Tibial artery (tissue), 4 donors: ENCODE measurements at places on chromosomes 6 and 20.

- H3K36me3 ChIP-seq, result no peaks in the 10 kb centered on the region
- no peak overlapping the region for H3K27ac ChIP-seq
- no peaks in the 10 kb centered on the region for H3K27me3 ChIP-seq
- no peaks in the 10 kb centered on the region for H3K4me1 ChIP-seq
Observed at GRCh38 chr6:107764684-107765460, 59.2 kb downstream of the SCML4 start.

DNA sequence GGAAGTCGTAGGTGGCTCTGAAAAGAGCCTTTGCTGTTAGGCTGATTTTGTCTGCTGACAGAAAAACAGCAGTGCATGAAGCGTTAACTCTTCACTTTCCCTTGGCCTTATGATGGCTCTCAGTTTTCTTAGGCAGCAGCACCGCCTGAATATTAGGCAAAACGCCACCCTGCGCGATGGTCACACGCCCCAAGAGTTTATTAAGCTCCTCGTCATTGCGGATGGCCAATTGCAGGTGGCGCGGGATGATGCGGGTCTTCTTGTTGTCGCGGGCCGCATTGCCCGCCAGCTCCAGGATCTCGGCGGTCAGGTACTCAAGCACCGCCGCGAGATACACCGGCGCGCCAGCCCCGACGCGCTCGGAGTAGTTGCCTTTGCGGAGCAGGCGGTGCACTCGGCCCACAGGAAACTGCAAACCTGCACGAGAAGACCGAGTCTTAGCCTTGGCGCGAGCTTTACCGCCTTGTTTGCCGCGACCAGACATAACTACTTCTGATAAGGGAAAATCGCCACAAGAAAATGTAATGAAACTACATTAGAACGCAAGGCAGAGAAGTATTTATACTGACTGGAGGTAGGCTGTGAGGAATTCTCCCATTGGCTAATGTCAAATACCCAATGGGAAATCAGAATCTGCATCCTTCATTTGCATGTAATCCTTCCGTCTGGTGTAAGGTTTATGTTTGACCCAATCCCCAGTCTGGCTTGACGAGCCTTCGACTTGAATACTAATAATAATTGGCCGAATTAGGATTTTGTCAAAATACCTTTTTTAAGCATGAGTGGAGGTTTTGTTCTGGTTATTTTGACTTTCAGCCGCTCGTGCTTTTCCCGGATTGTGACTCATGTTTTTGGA is 53.9 kb upstream of the HFE start:
- no peaks in the 10 kb centered on the region for H3K27me3 ChIP-seq
- peak overlapping the region; percentile 84 for H3K27ac ChIP-seq
- H3K36me3 ChIP-seq, result no peaks in the 10 kb centered on the region

DNA sequence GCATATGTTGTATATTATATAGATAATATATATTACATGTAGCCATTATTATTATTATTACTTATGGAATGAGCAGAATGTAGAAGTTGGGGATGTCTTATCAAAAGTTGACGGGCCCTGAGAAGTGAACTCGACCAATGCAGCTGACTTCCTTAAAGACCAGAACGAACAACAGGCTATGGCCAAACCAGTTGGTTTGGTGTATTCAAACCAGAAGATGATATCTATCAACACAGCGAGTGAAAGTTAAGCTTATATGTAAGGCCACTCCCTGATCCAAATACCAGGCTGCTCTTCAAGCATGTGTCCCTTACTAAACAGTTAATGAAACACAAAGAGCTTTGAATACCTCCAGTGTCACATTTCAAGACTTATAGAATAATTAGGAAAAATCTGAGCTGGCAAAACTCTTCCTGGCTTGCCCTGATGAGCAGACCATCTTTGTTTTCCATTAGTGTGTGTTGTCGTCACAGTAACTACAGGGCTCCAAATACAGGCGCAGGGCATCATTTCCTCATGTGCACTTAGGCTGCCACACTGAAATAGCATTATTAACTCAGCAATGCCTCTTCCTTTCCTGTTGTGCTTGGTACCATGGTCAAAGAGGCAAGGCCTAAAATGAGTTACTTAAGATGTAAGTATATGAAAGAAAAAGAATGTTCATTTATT is 6.6 kb downstream of the FILIP1 start:
- DNase-seq, result no peak
- peak overlapping the region; percentile 78 for H3K27ac ChIP-seq
- no peak overlapping the region for H3K4me3 ChIP-seq

DNA sequence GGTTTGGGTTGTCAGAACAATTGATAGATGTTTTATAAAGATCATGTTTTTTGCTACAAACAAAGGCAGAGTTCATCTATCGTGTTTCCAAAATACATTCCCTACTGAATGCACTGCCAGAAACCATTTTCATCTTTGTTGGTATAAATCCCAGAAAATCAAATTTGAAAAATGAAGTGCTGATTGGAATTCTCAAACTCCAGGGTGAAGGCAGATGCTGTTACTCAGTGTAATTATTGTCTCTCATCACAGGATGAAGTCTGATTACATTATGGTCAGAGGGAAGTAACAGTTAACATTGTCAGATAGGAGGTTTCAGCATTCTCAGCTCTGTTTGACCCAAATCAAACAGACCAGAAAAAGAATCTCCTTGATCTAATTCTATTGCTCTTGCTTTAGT is 198.4 kb upstream of the KCNK16 start:
- DNase-seq, result no peak
- H3K4me3 ChIP-seq, result no peak overlapping the region
- no peaks in the 10 kb centered on the region for H3K36me3 ChIP-seq
- no peaks in the 10 kb centered on the region for H3K27me3 ChIP-seq

DNA sequence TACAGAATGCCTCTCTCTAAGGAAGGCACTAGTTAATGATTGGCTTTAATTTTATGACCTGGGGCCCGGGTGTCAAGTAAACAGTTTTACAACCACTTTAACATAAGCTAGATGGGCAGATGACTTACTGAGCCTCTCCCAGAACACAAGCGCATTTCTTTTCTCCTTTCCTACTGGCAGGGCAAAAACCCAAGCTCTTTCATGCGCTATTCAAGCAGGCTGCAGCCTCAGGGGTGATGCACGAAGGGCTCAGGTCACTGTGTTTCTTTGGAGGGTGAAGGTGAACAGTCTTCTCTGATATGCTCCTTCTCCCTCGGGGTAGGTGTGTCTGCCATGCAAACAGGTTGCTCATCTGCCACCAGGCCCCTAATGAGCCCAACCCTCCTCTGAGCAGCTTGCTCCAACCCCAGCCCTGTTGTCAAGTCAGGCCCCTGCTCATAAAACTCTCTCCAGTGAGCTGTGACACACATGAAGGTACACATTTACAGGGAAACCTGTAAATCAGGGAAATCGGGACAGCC is 73.5 kb upstream of the CDH4 start:
- no peaks in the 10 kb centered on the region for H3K36me3 ChIP-seq
- H3K4me3 ChIP-seq, result no peak overlapping the region
- no peaks in the 10 kb centered on the region for H3K4me1 ChIP-seq
- H3K27ac ChIP-seq, result no peak overlapping the region
- DNase-seq, result no peak
- no peaks in the 10 kb centered on the region for H3K27me3 ChIP-seq

GRCh38 chr6:122401104-122401503 is 1.7 kb downstream of the HSF2 start:
- H3K36me3 ChIP-seq, result no peaks in the 10 kb centered on the region
- H3K4me1 ChIP-seq, result peaks cover 11% of the 10 kb centered on the region
- no peak overlapping the region for H3K27ac ChIP-seq

DNA sequence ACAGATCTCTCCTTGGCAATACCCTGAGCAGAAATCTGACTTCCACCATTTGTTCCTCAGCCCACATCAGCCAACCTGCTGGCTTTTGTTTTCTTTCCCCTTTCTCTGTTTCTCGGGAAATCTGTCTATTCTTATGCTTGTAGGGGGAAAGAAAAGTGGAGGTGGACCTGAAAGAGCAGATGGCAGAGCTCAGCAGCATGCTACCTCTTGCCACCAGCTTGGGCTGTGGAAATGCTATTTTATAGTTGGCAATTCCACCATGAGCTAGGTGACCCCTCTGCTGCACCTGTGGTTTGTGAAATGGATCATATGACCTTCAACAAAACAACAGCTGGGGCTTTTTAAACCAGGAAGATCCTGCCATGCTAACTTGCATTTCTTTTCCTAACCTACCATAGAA is 6.8 kb upstream of the SPATS1 start:
- no peak for DNase-seq
- no peak overlapping the region for H3K27ac ChIP-seq
- H3K4me3 ChIP-seq, result no peak overlapping the region
- H3K36me3 ChIP-seq, result no peaks in the 10 kb centered on the region

DNA sequence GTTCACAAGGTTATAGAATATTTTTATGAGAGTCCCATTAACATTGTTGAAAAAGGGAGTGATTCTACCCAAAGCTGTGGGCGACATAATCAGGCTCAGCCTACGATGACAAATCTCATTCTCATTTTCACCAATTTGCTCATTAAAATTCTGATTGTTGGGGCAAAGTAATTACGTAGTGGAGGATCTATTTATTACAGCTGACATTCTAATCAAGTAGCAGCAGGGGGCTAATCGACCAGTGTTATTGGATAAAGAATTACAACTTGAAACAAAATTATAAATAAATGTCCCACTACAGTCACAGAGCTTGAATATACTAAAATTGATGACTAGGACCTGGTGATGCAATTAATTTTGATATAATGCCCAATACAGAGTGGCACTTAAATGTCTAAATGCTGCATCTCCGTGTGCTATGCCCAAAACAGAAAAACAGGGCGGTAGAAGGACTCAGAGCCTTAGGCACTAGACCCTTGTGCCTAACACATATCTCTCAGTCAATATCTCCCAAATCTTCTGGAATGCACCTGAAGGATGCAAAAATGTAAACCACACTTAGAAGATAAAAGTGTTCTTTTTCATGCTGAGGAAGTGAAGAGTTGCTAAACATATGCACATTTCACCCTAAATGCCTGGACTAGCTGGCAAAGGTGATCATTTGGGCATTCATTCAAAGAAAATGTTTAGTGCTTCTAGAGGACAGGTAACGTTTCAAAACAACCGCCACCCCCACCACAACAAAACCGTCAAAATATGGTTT is 88.3 kb downstream of the CD24 start:
- no peak overlapping the region for H3K4me3 ChIP-seq
- no peaks in the 10 kb centered on the region for H3K36me3 ChIP-seq
- no peak overlapping the region for H3K27ac ChIP-seq
- no peaks in the 10 kb centered on the region for H3K27me3 ChIP-seq
- H3K4me1 ChIP-seq, result no peaks in the 10 kb centered on the region

GRCh38 chr6:155939253-155939652 is 483.6 kb upstream of the NOX3 start:
- H3K27ac ChIP-seq, result no peak overlapping the region
- no peak for DNase-seq
- no peaks in the 10 kb centered on the region for H3K27me3 ChIP-seq
- H3K36me3 ChIP-seq, result no peaks in the 10 kb centered on the region
- H3K4me3 ChIP-seq, result no peak overlapping the region

GRCh38 chr20:23644164-23644563 is 6.4 kb upstream of the CST3 start:
- H3K4me3 ChIP-seq, result no peak overlapping the region
- no peaks in the 10 kb centered on the region for H3K27me3 ChIP-seq
- no peaks in the 10 kb centered on the region for H3K4me1 ChIP-seq
- no peak overlapping the region for H3K27ac ChIP-seq

- H3K27me3 ChIP-seq, result no peaks in the 10 kb centered on the region
- H3K4me3 ChIP-seq, result no peak within 1 kb of the TSS
- H3K27ac ChIP-seq, result no peak within 1 kb of the TSS
- H3K4me1 ChIP-seq, result no peaks in the 10 kb centered on the region
- H3K36me3 ChIP-seq, result no peaks in the 10 kb centered on the region
- DNase-seq, result no peak
Observed at GRCh38 chr6:55875400-55875799, at the start of gene BMP5. Gene BMP5, minus strand, starts transcription at chr6:55875590. Its CDS starts 725 bp downstream, at chr6:55874865.

DNA sequence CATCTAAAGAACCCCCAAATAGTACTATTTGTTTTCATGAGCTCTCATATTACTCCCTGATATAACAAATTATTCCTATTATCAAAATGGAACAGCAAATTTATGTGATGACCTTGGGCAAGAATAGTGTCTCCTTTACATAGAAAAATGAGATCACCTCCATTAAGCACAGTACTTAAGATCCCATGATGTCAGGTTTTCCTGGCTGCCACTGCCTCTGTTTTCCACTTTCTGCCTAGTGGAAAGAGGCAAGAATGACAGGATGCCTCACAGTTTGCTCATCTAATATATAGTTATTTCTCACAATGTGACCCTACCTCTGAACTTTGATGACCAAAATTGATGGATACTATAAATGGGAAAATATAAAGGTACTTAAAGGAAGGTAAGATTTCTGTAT is 260.1 kb upstream of the SGK1 start:
- H3K4me1 ChIP-seq, result no peaks in the 10 kb centered on the region
- no peak overlapping the region for H3K27ac ChIP-seq
- H3K36me3 ChIP-seq, result no peaks in the 10 kb centered on the region
- DNase-seq, result no peak
- H3K4me3 ChIP-seq, result no peak overlapping the region

- no peaks in the 10 kb centered on the region for H3K27me3 ChIP-seq
- H3K27ac ChIP-seq, result no peak overlapping the region
- DNase-seq, result no peak
- no peaks in the 10 kb centered on the region for H3K4me1 ChIP-seq
Observed at GRCh38 chr20:20202768-20203167, 150.4 kb downstream of the CFAP61 start.

DNA sequence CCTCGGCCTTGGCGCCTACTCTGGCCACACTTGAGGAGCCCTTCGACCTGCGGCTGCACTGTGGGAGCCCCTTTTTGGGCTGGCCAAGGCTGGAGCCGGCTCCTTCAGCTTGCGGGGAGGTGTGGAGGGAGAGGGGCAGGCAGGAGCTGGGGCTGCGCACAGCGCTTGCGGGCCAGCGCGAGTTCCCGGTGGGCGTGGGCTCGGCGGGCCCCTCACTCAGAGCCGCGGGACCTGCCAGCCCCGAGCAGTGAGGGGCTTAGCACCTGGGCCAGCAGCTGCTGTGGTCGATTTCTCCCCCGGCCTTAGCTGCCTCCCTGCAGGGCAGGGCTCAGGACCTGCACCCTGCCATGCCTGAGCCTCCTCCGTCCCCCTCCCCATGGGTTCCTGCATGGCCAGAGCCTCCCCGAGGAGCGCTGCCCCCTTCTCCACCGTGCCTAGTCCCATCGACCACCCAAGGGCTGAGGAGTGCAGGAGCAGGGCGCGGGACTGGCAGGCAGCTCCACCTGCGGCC is 136.8 kb downstream of the EPHA7 start:
- no peaks in the 10 kb centered on the region for H3K27me3 ChIP-seq
- no peaks in the 10 kb centered on the region for H3K36me3 ChIP-seq
- H3K4me3 ChIP-seq, result no peak overlapping the region
- H3K27ac ChIP-seq, result no peak overlapping the region
- no peak for DNase-seq

GRCh38 chr6:15495375-15495901 is 167.4 kb downstream of the DTNBP1 start:
- peaks cover 10% of the 10 kb centered on the region for H3K36me3 ChIP-seq
- H3K27me3 ChIP-seq, result no peaks in the 10 kb centered on the region
- DNase-seq, result peak; percentile 69
- no peak overlapping the region for H3K4me3 ChIP-seq
- H3K4me1 ChIP-seq, result peaks cover 16% of the 10 kb centered on the region
- H3K27ac ChIP-seq, result no peak overlapping the region

GRCh38 chr6:104325341-104326172 is 534.2 kb downstream of the HACE1 start:
- no peaks in the 10 kb centered on the region for H3K27me3 ChIP-seq
- H3K36me3 ChIP-seq, result no peaks in the 10 kb centered on the region
- no peak overlapping the region for H3K4me3 ChIP-seq
- H3K4me1 ChIP-seq, result peaks cover 8% of the 10 kb centered on the region
- DNase-seq, result no peak
- no peak overlapping the region for H3K27ac ChIP-seq
